ENCODE measurements at places on chromosomes 4 and X.

DNA sequence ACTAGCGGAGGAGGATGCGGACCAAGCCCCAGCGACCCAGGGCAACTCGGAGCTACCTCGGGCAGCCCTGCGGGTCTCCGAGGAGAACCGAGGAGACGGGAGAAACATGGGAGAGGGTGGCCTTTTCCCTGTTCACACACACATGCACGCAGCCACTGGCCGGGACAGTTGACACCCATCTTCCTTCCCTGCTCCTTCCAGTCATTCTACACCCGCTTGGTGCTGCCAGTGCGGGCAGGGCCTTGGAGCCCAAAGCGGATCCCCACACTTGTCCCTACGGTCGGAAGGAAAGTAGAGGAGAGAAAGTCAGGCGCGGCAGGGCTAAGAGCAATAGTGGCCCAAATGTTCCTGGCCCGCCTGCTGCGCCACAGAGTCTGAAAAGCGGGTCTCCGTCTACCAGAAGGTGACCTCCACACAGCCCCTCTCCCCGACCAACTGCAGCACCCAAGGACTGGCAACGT, 1.1 kb upstream of the PPP3CA start:
- DNase-seq: no peak

DNA sequence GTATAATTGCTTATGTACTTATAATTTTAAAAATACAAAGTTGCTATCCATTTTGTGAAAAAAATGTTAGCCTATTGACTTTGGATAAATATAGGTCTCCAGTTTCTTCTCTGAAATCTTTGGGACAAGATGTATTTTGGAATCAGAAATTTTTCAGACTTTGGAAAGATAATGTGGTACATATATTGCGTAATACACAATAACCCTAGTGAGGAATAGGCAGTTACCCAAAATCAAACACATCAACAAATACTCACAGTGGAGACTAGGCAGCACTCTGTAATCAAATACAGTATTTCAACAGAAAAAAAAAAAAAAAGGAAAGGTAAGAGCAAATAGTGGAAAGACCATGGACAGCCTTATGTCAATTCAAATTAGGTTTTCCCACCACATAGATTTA, 796.8 kb downstream of the ADGRL3 start:
- no peak for DNase-seq

- DNase-seq: peak; percentile 53
These were observed 47.5 kb downstream of the ATG4A start for GRCh38 chrX:108138814-108139702.

- DNase-seq: no peak
These were observed 673.0 kb downstream of the TLL1 start for GRCh38 chr4:166546009-166546408.

- DNase-seq: no peak
These were observed 48.3 kb downstream of the CD99L2 start for GRCh38 chrX:150849996-150850720.

- no peak for DNase-seq
These were observed 19.9 kb upstream of the DUSP9 start for GRCh38 chrX:153626863-153627674.

DNA sequence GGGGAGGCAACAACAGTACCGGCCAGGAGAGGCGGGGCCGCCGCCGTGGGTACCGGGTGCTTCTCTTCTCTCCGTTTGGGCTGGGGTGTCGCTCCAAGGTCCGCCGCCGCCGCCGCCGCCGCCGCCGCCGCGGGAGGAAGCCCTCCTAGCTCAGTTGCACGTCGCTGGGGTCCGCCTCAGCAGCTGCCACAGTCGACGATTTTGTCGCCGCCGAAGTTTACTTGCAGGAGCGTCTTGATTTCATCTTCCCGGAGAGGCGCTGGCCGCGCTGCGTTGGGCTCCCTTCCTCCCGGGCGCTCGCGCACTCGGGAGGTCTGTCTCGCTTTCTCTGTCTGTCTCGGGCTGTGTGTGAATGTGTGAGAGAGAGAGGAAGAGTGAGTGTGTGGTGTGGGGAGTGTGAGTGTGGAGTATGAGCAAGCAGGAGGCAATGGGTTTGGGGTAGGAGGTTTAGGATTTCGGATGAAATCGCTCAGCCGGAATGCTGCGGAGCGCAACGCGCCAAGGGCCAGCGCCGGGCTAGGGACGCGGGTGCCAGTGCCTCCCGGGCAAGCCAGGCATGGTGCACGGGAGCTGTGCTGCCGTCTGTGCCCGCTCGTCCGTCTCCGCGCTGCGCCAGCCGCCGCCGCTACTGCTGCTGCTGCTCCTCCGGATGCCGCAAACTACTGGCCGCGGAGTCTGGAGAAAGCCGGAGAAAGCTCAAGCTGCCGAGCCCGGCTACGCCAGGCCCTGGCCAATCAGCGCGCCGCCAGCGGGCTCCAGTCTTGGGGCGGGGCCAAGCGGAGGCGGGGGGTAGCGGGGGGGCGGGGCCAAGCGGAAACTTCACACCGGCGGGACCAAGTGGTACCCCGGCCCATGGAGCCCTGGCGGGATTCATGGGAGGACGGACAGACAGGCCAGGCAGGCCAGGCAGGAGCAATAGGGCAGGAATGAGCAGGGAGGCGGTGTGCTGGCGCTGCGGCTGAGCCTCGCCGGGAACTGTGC, at the start of gene PCDH19:
Gene PCDH19, minus strand, starts transcription at position 664 of the 981 bp plus-strand sequence. CDS start 1,676 bp downstream, outside the sequence.
- DNase-seq: no peak

DNA sequence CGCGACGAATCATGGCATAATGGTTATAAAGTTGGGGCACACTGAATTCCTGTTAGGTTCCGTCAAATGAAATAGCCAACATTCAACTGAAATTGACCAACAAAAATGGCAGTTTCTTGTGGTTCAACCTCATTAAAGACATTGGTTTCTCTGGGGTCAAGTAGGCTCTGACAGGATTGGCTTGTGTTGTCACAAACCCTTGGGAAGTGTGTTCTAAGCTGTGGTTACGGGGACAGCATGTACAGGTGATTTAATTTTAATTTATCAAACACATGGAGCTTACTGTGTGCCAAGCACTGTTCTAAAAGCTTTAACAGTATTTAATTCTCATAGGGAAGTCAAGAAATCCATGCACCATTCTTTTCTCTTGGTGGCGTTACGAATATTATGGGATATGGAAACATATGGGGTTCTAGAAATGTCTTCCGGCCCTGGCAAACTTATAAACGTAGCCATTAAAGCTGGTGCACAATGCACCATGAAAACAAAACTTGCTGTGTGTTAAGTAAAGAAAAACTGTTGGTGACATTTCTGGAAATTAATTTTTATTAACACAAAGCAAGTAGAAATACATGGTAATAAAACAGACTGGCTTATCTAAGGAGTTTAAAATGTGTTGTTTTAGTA, 891 bp downstream of the XK start:
- DNase-seq: peak; percentile 31

DNA sequence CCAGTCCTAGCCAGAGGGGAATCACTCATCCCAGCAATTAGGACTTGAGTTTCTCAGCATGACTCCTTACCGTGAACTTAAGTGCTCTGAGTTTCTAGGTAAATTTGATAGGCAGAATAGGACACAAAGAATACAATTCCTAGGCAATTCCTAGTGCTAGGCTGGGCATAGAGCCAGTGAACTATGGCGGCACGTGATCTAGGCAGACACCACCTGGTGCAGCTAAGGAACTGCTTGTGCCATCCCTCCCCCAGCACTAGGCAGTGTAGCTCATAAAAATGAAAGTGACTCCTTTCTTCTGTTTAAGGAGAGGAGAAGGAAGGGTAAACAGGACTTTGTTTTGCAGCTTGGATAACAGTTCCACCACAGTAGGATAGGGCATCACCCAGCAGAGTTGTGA, 736.3 kb upstream of the PCDH7 start:
- DNase-seq: no peak

- no peak for DNase-seq
These were observed 36.2 kb downstream of the EGFL6 start for GRCh38 chrX:13605611-13606010.

DNA sequence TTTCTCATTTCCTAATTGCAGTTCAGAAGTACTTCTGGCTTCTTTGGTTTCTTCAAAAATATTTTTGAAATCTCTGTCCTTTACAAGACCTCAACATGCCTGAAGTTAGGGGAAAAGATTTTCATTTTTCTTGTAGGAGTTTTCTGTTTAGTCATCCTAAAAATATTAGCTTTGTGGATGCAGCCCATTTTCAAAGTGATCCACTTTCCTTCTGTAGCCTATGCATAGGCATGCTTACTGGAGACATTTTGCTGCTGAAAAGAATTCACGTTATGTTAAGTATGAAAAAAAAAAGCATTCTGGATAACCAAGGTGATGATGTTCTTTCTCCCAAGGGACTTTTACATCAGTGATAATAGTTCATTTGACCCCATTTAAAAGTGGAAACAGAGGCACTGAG, 245.6 kb downstream of the THOC2 start:
- no peak for DNase-seq

DNA sequence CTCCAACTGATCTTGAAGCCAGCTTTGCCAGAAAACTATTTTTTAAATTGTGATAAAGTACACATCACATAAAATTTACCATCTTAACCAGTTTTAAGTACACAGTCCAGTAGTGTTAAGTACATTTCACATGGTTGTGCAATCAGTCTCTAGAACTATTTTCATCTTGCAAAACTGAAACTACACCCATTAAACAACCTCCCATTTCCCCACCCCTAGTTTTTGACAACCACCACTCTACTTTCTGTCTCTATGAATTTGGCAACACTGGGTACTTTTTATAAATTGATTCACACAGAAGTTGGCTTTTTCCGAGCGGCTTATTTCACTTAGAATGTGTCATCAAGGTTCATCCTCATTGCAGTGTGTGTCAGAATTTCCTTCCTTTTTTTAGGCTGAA, 31.0 kb downstream of the TRPC5 start:
- no peak for DNase-seq

- no peak for DNase-seq
These were observed 2.2 kb upstream of the SFRP2 start for GRCh38 chr4:153790962-153791551.

DNA sequence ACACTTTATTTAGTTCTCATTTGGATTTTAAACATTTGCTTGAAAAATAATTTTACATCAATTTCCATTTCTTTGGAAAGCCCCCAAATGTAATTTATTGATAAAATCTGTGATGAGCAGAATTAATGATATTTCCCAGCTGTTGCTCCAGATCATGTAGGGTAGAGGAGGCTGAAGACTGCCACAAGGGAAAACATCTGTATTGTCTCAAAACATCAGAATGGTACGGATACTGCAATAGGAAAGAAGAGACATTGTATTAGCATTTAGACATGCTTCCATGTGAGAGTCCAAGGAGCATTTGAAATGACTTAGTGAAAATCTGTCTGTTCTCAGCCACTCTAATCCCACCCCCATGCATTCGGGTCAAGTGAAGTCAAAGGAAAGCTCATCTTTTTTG, 14.4 kb downstream of the ADH1A start:
- no peak for DNase-seq

DNA sequence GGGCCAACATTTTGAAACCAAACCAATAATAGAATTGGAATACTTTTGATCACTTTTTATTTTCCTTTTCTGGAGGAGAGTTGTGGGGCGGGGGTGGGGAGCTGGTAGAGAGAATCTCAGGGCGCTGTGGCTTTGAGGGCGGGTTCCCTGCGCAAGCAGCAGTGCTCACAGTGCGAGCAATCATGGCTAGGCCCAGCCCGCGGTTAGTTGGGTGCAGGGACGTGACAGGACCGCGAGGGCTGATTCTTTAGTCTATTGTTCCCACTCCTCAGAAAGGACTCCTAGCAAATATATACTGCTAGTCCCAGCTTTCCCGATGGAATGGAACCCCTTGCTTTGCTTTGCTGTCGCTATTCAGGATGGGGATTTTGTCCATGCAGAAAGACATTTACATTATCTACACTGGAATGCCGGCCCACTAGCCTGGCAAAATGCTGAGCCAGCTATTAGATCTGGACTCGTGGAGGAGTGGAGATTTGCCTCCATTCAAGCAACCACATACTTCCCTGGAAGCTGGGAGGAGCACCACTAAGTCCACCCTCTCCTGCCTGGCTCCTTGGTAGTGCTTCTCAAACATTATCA, 23.9 kb upstream of the APLN start:
- DNase-seq: no peak

GRCh38 chr4:7103607-7104365, 35.9 kb upstream of the GRPEL1 start:
- DNase-seq: no peak

DNA sequence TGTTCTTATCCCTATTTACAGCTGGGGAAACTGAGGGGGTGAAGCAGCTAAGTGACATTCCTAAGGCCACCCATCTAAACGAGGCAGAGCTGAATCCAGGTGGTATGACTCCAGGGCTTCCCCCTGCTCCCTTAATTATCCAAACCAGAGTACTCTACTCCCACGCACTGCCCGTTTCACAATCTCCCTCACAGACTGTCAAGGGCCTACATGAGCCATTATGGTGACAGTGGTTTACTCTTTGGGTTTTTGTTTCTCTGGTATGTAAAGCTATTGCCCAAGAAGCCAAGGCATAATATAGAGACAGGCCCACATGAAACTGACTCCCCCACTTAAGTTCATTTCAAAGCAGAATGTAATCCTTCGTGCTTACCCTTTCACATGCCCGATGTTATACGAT, 95.1 kb downstream of the NHS start:
- DNase-seq: no peak

- peak; percentile 26 for DNase-seq
These were observed 901 bp downstream of the JADE1 start for GRCh38 chr4:128810331-128810870.

GRCh38 chrX:136310411-136310810, 9.6 kb downstream of the ADGRG4 start:
- DNase-seq: no peak

GRCh38 chrX:6004529-6004928, 224.1 kb downstream of the NLGN4X start:
- DNase-seq: no peak

DNA sequence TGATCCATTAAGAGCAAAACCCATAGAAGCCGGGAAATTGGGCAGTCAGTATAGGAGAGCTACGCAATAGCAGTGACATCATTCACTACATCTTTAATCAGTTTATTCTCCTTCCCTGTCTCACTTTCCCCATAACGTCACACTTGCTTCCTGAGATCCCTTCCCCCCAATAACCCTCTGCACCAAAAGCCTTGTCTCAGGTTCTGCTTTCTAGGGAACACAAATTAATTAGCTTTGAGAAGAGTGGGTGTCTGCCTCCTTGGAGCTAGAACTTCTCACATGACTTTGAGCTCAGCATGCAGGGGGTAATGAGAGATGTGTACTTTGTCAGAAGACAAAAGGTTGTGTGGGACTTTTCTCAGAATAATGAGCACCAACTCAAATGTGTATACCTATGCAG, 128.3 kb upstream of the MAOA start:
- DNase-seq: no peak

Measured in hematopoietic multipotent progenitor cell treated with erythropoietin and hydrocortisone succinate and interleukin-3 and kit ligand, for 15 days (in vitro differentiated cells).